Right cardiac atrium (tissue), 5 donors: ENCODE measurements at places on chromosomes 3 and 15.

DNA sequence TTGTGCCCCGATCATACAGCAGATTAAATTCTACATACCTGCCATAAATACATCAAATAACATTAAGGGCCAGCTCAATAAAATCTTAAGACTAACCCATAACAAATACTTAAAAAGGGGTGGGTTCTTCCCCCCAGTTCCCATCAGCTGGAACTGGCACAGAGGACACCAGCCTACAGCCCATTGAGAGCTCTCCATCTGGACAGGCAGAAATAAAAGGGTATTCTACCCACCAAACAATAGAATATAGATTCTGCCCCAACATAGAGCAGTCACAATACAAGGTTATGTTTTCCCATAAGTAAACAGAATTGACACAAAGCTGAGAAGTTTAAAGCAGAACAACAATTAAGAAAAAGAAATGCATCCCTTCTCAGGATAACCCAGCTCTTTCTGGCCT, 11.9 kb downstream of the CPOX start:
- DNase-seq = no peak

DNA sequence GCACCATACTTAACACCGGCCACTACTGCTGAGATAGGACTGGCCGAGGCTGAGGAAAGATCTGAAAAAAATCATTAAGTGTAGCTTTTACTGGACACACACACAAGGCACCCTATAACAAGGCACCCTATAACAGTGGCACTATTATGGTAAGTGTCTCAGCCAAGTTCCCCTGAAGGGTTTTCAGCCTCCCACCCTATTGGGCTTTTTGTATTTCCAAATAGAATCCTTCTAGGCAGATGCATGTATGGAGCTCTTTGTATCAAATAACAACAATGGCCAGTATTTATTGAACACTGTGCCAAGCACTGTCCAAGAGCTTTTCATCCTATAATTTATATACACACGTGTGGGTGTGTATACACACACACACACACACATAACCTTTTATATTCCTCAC, 6.7 kb upstream of the DNAJA4 start:
- DNase-seq = no peak

DNA sequence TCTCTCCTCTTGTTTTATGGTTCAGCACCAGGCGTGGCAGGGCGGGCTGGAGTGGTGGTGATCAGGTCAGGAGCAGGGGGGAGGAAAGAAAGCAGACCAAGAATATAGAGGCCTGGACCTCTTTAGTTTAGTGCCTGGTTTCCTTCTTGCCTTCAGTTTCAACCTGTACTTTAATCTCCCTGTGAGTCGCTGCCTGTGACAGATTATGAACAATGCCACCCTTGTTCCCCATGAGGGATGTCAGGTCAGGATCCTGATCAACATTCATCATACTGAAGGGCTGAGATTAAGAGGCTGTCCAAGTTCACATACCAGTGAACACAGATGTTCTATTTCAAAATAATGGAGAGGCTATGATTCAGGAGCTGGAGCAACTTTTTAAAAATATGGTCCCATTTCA, 11.4 kb downstream of the ENTPD3 start:
- no peak for DNase-seq

- no peak for DNase-seq
Observed at GRCh38 chr15:70427167-70428120, 329.7 kb upstream of the TLE3 start.

- no peak for DNase-seq
Observed at GRCh38 chr3:78569804-78570203, 1198.0 kb downstream of the ROBO1 start.

DNA sequence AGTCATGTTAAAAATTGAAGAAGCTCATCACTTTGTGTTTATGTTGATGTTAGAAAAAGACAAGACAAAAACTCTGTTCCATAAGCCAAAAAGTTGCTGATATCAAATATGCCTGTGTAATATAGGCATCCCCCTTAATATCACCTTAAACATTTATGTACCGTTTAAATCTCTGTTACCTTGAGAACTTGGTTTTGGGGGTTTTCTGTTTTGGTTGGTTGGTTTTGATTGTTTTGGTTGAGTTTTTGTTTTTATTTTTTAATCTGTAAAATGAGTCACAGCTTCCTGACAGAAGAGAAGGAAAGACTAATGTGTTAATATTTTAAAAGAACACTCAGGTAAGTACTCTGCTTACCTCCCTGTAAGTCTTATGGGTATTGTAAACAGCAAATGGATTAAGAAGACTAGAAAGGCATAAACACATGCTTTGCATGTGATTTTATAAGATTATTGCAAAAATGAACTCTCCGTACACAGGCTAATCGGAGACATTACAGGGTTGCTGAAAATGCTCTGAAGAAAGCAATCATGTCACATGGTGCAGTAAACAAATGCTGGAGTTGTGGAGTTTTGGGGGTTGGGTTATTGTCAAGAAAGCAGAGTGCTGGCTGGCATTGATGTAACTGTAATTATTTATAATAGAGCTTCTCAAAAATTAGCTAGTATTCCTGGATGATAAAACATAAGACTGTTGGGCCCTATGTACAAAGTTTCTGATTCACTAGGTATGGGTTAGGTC, 69.5 kb upstream of the MBNL1 start:
- no peak for DNase-seq

DNA sequence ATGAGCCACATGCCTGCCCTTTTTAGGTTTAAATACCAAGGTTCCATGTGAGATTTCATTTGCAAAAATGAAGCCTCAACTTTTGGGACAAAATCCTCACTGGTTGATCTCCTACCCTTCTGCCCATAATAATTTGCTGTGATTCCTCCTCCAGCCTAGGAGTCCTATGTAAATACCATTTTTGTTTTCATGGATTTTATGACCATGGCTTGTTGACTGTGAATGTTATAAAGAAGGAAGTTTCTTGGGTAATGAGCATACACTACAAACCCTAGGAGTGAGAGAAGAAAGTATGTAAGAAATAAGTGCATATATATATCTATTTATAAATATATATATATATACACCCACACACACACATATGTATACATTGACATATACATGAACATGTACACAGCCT, 13.1 kb downstream of the RLBP1 start:
- no peak for DNase-seq

DNA sequence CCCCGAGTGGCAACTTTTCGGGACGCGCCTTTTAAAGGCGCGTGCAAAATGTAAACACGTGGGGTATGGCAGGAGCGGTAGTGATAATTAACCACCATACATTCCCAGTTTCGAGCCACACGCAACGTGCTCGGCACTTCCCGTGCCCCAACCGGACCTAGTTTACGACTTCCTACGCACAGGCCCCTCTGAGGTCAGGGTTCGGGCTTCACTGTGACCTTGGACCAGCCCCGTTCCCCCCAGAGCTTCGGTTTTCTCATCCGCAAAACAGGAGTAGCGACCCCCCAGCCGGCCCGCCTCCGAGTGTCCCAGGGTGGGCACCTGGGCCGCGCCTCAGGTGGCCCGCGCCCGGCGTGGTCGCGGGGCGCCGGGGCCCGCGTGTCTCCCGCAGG, 451 bp downstream of the CHCHD4 start:
- DNase-seq = peak; percentile 79

DNA sequence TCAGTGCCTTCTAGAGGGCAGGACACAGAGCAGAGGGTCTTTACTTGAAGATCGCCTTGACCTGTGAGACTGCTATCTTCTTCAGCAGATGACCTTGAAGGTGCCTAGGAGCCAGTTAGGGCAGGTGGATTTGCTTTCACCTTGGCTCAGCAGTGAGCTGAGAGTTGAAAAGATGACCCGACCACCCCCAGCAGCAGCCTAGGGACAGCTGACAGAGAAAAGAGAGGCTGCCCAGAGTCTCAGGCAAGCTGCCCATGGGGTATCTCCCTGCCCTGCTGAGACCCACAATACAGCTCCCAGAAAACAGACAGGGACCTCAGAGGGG, 453 bp upstream of the LTF start:
- DNase-seq = no peak

DNA sequence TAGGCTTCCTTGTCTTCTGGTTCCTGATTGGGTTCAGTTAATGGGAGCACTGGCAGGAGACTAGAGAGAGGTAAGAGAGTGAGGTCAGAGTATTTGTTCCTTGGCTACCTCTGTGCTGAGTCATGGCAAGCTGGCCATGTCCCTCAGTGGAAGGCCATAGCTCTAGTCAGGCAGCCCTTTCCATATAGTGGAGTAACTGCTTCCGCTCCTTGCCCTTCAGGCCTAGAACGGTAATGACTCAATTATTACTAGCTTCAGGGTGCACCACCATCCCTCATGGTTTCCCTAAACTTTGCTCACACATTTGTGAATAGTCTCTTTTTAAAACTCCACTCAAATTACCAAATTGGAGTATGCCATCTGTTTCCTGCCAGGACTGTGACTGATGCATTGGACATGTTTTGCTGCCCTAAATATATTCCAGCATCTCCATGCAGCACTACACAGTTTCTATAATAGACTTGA, 10.5 kb upstream of the ANO10 start:
- no peak for DNase-seq

DNA sequence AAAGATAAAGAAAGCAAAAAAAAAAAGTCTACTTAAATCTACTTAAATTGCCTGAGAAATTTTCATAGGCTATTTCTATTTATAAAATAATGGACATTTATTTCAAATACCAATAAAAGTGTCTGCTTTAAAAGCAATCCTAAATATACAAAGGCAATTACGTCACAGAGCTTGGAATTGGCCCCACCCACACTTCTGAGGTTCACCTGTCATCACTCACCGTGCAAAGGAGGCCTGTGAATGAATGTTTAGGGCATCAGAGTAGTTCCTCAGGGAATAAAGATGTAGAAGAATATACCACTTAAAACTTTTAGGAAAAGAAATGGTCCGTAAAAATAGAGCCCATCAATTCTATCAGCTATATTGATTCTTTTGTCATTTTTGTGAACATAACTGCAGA, 621.8 kb downstream of the ROBO1 start:
- no peak for DNase-seq

GRCh38 chr3:133058243-133058642, 20.1 kb downstream of the TMEM108 start:
- no peak for DNase-seq

DNA sequence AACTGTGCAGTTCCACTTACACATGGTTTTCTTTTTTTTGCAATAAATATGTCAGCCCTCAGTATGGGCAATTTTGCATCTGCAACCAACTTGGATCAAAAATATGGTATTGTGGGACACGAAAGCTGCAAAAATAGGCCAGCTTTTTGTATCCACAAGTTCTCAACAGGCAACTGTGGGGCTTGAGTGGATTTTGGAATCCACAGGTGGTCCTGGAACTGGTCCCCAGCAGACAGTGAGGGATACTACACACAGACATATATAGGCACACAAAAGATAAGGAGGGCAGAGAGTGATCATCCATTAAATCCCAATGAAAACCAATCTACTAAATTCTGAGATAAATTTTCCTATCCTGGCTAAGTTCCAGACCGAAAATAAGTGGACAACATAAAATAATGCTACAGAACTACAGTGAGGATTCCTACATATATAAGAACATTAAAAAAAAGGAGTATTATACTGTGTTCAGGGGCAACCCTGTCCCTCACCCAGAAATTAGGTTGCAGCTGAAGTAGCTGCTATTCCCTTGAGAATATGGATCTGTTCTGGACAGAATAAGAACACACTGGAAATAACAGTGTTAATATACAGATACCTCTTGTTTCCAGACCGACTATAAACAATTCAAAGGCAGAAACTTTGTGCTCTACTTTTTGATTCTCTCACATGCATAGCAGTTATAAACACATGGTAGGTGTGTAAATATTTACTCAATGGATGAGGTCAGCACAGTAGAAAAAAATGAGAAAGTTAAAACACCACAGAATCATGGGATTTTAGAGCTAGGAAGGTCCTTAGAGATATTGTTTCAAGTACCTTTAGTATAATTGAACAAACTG, 25.4 kb downstream of the DENND4A start:
- no peak for DNase-seq

- DNase-seq = peak; percentile 60
Observed at GRCh38 chr3:89851974-89852621, 744.7 kb downstream of the EPHA3 start.

DNA sequence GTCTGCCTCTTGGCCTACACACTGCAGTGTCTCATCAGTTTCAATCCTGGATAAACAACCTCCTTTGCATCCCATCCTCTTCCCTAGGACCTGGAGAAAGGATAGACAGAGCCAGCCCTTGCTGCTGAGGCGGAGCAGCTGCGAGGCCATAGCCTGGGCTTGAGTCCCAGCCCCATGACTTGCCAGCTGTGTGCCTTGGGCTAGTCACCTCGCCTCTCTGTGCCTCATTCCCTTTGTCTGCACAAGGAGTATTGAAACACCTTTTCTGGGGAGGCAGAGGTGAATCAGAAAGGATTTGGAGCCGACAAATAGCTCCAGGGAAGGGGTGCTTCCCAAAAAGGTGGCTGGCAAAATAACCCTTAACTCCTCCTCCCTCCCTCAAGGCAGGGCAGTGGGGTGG, 65.0 kb upstream of the SLC6A1 start:
- peak; percentile 71 for DNase-seq
